ENCODE measurements at places on chromosomes 1 and 21.

DNA sequence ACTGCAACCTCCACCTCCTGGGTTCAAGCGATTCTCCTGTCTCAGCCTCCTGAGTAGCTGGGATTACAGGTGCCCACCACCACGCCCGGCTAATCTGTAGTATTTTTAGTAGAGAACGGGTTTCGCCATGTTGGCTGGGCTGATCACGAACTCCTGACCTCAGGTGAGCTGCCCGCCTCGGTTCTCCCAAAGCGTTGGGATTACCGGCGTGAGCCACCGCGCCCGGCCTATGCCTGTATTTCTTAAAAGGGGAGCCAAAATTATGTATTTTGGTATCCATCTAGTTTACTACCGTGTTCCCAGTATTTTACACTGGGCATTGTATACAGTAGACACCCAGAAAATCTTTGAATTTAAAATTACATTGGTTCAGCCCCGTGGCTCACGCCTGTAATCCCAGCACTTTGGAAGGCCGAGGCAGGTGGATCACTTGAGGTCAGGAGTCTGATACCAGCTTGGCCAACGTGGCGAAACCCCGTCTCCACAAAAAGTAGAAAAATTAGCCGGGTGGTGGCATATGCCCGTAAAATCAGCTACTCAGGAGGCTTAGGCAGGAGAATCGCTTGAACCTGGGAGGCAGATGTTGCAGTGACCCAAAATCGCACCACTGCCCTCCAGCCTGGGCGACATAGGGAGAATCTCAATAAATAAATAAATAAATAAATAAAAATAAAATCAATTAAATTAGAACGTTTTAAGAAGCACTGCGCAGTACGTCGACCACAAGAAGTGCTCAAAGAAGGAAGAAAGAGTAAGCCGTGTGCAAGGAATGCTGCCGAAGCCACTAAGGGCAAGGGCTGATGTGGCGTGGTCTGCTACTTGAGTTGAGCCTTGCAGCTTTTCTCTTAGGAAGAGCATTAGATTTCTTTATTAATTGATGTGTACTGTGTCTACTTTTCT lies 1.5 kb upstream of the THRAP3 start:
- ATAC-seq: no peak

GRCh38 chr1:86016076-86016759 lies 140.4 kb downstream of the COL24A1 start:
- ATAC-seq: no peak

- ATAC-seq: peak; percentile 76
Measured at GRCh38 chr1:220818421-220819173, 31.9 kb downstream of the MTARC1 start.

DNA sequence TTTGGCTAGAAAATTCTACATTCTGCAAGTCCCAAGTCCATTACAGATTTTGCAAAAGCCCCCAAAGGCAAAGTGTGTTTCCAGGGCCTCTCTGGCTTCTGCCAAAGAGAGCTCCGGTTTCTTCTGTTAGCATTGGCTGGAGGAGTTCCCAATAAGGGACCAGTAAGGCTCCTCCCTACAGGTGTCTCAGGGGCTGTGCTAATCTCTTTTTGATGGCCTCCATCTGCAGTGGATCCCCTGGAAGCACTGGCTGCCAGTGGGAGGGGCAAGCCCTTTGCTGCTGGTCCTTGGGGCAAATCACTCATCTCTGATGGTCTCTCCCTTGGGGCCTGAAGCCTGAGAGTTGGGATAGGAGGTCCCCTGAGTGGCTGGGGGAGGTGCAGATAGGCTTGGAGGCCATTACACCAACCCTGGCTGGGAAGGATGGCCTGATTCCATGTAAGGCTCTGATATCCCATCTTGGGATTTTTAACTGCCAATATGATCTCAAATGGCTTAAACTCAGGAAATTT lies 89.1 kb upstream of the USP24 start:
- no peak for ATAC-seq

DNA sequence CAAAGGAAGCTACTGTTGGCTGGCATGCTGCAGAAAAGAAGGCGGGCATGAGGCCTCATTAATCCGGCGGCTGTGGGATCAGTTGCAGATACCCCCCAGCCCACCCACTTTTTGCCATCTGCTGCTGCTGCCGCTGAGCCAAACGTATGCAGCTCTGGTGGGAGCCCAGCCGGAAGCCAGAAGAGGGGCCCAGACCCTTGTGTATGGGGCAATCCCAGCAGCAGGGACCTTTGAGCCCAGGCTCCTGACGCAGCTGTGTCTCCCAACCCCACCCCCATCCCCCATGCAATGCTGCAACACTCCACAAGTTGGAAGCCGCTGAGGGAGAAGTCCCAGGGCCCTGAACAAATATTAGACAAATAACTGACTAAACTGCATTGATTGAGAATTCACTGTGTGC lies 106.0 kb downstream of the ELAVL4 start:
- ATAC-seq: no peak

DNA sequence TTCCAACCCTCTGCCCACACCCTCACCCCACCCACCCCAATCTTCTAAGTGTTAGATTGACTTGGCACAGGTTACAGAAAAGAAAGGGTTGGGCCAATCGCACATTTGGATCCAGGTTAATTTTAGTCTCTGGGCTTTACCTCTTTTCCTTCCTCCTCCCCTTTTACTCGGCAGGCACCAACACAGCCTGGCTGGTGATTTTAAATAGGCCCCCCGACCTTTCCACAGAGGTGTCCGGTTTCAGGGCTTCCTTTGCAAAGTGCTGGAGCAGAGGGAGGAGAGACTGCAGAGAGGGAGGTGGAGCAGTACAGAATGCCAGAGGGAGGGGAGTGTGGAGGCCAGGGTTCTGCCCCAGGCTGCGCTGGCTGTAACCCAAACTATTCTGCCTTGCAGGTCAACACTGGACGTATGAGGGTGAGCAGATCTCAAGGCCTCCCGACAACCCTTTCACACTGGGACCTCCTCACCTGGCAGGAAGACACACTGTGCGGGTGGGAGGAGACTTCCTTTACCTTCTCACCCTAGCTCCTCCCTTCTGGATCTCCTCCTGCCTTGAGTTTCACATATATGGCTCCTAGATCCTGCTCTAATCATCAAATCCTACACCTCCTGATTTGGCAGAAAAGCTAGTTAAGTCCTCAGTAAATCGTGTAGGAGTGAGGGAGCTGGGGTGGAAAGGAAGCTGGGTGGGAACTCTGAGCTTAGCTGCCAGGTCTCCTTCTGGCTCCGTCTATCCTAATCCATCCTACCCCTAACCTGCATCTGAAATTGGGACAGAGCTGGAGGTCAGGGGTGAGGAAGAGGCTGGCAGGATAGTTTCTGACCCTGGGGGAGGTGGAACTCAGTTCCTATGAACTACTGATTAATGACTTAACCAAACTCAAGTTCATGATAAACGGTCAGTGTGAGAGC lies 2.4 kb downstream of the CA14 start:
- peak; percentile 33 for ATAC-seq

- no peak for ATAC-seq
Measured at GRCh38 chr1:48242141-48242736, 19.7 kb downstream of the SLC5A9 start.

GRCh38 chr1:163388970-163389369 lies 67.2 kb downstream of the NUF2 start:
- no peak for ATAC-seq

Measured in motor neuron (in vitro differentiated cells).